ENCODE measurements at places on chromosomes 3 and 15. TPM values are rescaled to one million over a fixed set of nuclear protein-coding genes. Genes with fewer than 3 reads are reported as not detected.

- no peak for DNase-seq
- no peak overlapping the region for H3K27ac ChIP-seq
- H3K27me3 ChIP-seq, result no peaks in the 10 kb centered on the region
- no peak overlapping the region for H3K4me3 ChIP-seq
- no peaks in the 10 kb centered on the region for H3K4me1 ChIP-seq
Observed at GRCh38 chr3:155944081-155944480, 73.6 kb downstream of the GMPS start.

DNA sequence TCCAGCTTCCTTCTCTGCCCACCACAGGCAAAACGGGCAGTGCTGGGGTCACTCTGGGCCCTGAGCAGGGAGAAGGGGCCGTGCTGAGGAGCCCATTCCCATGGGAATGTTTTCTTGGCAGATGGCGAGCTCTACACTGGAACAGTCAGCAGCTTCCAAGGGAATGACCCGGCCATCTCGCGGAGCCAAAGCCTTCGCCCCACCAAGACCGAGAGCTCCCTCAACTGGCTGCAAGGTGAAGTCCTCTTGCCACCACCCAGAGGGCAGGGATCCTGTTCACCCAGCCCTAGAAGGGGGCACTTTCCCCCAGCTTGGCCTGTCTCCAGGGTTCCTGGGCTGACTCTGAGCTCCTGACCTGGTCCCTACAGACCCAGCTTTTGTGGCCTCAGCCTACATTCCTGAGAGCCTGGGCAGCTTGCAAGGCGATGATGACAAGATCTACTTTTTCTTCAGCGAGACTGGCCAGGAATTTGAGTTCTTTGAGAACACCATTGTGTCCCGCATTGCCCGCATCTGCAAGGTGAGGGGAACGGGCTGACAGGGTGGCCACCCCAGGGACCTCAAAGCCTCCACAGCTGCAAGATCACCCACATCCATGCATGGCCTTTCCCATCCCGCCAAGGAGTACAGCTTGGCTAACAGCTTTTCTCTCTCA, 12.4 kb downstream of the CIB1 start:
- H3K27me3 ChIP-seq, result no peaks in the 10 kb centered on the region
- H3K4me1 ChIP-seq, result no peaks in the 10 kb centered on the region
- peaks cover 19% of the 10 kb centered on the region for H3K36me3 ChIP-seq
- H3K27ac ChIP-seq, result no peak overlapping the region
- no peak overlapping the region for H3K4me3 ChIP-seq
- peak; percentile 86 for DNase-seq

GRCh38 chr3:140695361-140696061, 17.6 kb downstream of the TRIM42 start:
- H3K27me3 ChIP-seq, result no peaks in the 10 kb centered on the region
- no peak overlapping the region for H3K4me3 ChIP-seq
- no peaks in the 10 kb centered on the region for H3K36me3 ChIP-seq
- DNase-seq, result no peak
- H3K4me1 ChIP-seq, result no peaks in the 10 kb centered on the region

Gene CD200
- total RNA-seq, result 51.6 TPM

Gene SAMD7
- total RNA-seq, result not detected

DNA sequence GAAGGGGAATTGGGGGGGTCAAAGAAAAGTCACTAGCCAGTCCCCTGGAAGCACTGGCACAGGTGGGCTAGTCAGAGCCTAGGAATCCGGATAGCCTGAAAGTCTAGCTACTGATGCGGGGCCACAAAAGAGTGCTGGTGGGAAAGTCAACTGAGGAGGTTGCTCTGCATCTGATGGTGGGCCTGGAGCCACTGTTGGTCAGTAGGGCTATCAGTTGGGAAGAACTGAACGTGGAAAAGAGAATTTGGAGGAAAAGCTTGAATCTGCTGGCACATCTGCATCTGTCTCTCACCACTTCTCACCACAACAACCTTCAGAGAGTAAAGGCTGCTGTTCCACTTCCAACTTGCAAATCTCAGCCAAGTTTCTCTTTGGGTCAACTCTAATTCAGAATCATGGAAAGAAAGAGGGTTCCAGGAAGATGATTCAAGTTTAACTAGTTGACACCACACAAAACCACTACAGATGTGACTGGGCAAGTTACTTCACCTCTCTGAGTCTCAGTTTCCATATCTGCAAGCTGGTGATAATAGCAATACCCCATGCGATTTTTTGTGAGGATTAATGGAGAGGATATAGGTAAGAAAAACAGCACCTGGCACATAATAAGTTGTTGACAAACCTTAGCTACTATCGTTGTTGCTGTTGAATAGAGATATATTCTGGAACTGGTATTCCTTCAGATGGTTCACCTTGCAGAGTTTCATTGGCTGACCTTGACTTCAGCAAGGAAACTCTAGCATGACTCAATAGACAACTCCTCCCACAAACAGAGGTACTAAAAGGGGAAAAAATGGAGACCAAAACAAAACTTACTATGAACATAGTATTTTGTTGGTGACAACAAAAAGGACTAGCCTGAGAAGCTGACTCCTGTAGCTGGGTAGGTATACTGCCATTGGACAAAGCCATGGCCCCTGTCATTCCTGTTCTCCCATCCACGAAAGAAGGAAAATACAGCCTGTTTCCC, 280.2 kb upstream of the STT3B start:
- H3K4me1 ChIP-seq, result peaks cover 3% of the 10 kb centered on the region
- DNase-seq, result no peak
- no peaks in the 10 kb centered on the region for H3K36me3 ChIP-seq
- no peak overlapping the region for H3K27ac ChIP-seq
- H3K4me3 ChIP-seq, result no peak overlapping the region
- no peaks in the 10 kb centered on the region for H3K27me3 ChIP-seq

GRCh38 chr3:138950006-138950644, 3.1 kb downstream of the FOXL2NB start:
- H3K4me3 ChIP-seq, result peak overlapping the region; percentile 40
- DNase-seq, result peak; percentile 62
- no peak overlapping the region for H3K27ac ChIP-seq
- peaks cover 44% of the 10 kb centered on the region for H3K27me3 ChIP-seq
- H3K4me1 ChIP-seq, result peaks cover 7% of the 10 kb centered on the region
- no peaks in the 10 kb centered on the region for H3K36me3 ChIP-seq

Gene POPDC2
- 0.37 TPM for total RNA-seq

Gene CLRN1
- total RNA-seq, result not detected

GRCh38 chr3:147216143-147216673, 190.1 kb downstream of the ZIC4 start:
- no peak overlapping the region for H3K27ac ChIP-seq
- no peaks in the 10 kb centered on the region for H3K27me3 ChIP-seq
- H3K36me3 ChIP-seq, result no peaks in the 10 kb centered on the region
- DNase-seq, result no peak
- H3K4me1 ChIP-seq, result no peaks in the 10 kb centered on the region

DNA sequence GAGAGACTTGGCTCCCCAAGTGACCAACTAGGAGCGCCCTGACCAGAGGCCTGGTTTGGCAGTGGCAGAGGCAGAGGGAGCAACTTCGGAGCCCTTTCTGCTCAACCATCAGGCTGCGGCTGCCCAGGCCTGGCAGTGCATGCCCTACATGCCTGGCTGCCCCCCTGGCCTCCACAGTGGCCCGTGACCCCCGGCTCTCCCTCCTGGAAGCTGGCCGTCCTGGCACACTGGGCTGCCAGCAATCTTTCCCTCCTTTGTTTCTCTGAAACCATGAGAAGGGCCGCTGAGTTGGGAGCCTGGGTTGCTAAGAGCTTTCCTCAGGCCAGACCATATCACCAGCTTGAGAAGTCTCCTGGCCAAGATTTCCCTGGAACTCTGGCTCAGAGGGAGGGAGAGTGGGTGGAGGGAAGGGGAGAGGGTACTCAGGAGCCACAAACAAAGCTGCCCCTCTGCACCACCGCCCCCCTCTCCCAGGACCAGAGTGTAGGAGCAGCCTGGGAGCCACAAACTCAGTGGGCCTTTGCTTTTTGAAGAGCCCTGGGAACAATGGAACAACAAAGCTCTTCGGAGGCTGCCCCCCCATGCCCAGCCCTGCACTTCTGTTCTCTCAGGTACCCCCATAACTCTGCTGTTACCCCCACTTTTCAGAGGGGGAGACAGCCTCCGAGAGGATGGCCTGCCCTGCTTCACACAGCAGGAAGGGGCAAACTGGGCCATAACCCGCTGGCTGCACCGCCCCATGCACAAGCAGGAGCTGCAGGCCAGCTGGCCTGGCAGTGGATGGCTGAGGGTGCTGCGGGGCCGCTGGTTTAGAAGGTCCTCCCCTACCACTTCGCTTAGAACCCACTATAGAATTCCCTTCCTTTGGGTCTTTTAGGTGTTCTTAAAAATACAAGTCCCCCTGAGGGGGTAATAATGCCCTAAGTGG, 11.3 kb downstream of the CORO2B start:
- no peaks in the 10 kb centered on the region for H3K27me3 ChIP-seq
- H3K27ac ChIP-seq, result no peak overlapping the region
- DNase-seq, result no peak
- H3K4me1 ChIP-seq, result no peaks in the 10 kb centered on the region
- no peak overlapping the region for H3K4me3 ChIP-seq

DNA sequence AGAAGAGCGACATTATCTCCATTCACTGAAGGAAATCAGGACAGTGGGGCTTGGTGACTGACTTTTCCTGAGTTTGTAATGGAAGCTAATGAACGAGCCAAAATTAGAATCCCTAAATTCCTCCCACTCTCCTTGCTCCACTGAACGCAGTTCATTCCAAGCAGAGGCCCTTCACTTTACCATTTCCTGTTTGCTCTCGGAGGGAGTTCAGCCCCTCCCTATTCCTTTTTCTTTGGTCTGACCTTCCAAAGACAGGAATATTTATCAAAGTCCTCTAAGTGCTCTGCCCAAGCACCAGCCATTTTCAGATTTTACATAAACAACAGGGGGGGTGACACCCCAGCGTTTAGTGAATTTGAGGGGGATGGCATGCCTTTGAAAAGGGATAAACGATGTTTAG, 24.0 kb upstream of the PTPRG start:
- H3K4me1 ChIP-seq, result peaks cover 6% of the 10 kb centered on the region
- no peaks in the 10 kb centered on the region for H3K27me3 ChIP-seq
- H3K36me3 ChIP-seq, result no peaks in the 10 kb centered on the region
- DNase-seq, result peak; percentile 52
- peak overlapping the region; percentile 12 for H3K4me3 ChIP-seq
- peak overlapping the region; percentile 36 for H3K27ac ChIP-seq

Gene IL17RD
- total RNA-seq, result 31.7 TPM

DNA sequence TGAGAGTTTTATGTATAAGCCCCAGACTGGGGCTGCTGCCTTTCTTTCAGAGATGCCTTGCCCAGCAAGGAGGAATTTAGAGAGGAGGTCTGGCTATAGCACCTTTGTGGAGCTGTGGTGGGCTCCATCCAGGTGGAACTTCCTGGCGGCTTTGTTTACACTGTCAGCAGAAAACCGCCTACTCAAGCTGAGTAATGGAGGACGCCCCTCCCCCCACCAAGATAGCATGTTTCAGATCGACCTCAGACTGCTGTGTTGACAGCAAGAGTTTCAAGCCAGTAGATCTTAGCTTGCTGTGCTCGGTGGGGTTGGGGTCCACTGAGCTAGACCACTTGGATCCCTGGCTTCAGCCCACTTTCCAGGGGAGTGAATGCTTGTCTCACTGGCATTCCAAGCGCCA, 155.6 kb downstream of the STXBP5L start:
- H3K27ac ChIP-seq, result no peak overlapping the region
- H3K27me3 ChIP-seq, result no peaks in the 10 kb centered on the region
- DNase-seq, result peak; percentile 47

- no peak overlapping the region for H3K4me3 ChIP-seq
- H3K27me3 ChIP-seq, result no peaks in the 10 kb centered on the region
- H3K27ac ChIP-seq, result no peak overlapping the region
- no peaks in the 10 kb centered on the region for H3K36me3 ChIP-seq
- DNase-seq, result no peak
Observed at GRCh38 chr3:4036046-4036445, 236.8 kb downstream of the LRRN1 start.

GRCh38 chr3:144221761-144222160, 250.1 kb downstream of the DIPK2A start:
- H3K27me3 ChIP-seq, result no peaks in the 10 kb centered on the region
- no peaks in the 10 kb centered on the region for H3K4me1 ChIP-seq
- no peak overlapping the region for H3K4me3 ChIP-seq
- H3K36me3 ChIP-seq, result no peaks in the 10 kb centered on the region
- DNase-seq, result peak; percentile 39

DNA sequence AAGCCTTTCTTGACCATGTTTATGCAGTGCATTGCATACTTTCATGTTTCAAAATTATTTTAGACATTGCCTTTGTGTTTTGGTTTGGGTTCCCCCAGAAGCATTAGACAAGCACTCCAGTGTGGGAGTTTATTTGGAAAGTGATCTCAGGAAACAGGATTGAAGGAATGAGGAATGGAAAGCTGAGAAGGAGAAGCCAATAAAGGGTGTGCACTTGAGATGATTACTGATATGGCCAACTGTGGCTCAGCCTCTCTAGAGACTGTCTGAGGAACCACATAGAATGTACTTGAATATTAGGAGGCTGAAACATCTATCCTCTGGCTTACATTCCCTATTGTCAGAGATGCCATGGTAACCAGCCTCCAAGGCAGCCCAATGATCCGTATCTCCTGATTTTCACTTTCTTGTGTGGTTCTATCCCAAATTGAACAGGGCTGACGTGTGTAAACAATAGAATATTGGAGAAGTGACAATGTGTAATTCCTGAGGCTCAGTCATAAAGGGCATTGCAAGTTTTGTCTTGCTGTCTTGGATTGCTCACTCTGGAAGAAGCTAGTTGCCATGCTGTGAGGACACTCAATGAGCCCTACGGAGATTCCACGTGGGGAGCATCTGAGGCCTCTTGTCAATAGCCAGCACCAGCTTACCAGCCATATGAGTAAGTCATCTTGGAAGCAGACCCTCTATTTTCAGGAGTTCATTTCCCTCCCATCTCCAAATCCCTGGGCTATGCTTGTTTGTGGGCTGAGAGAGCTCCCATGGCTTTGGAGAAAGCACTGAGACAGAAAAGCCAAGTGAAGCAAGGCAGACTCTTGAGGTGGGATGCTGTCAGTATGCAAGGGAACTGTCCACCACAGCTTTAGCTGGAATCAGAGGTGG, 84.7 kb downstream of the SCN11A start:
- H3K27me3 ChIP-seq, result no peaks in the 10 kb centered on the region
- no peak for DNase-seq
- no peak overlapping the region for H3K4me3 ChIP-seq
- no peaks in the 10 kb centered on the region for H3K36me3 ChIP-seq
- no peak overlapping the region for H3K27ac ChIP-seq
- no peaks in the 10 kb centered on the region for H3K4me1 ChIP-seq

DNA sequence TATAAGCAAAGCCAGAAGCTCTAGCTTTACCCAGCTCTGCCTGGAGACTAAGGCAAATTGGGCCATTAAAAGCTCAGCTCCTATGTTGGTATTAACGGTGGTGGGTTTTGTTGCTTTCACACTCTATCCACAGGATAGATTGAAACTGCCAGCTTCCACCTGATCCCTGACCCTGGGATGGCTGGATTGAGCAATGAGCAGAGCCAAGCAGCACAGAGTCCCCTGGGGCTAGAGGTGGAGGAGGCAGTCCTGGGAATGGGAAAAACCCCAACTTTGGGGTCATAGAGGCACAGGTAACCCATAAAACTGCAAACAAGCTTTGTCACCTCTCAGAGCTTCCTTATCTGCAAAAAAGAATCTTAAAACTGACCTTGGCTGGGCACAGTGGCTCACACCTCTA, 6.6 kb downstream of the RHO start:
- H3K4me1 ChIP-seq, result peaks cover 10% of the 10 kb centered on the region
- H3K27me3 ChIP-seq, result no peaks in the 10 kb centered on the region
